ENCODE measurements at places on chromosomes 11 and 22. TPM values are rescaled to one million over a fixed set of nuclear protein-coding genes. Genes with fewer than 3 reads are reported as not detected.

DNA sequence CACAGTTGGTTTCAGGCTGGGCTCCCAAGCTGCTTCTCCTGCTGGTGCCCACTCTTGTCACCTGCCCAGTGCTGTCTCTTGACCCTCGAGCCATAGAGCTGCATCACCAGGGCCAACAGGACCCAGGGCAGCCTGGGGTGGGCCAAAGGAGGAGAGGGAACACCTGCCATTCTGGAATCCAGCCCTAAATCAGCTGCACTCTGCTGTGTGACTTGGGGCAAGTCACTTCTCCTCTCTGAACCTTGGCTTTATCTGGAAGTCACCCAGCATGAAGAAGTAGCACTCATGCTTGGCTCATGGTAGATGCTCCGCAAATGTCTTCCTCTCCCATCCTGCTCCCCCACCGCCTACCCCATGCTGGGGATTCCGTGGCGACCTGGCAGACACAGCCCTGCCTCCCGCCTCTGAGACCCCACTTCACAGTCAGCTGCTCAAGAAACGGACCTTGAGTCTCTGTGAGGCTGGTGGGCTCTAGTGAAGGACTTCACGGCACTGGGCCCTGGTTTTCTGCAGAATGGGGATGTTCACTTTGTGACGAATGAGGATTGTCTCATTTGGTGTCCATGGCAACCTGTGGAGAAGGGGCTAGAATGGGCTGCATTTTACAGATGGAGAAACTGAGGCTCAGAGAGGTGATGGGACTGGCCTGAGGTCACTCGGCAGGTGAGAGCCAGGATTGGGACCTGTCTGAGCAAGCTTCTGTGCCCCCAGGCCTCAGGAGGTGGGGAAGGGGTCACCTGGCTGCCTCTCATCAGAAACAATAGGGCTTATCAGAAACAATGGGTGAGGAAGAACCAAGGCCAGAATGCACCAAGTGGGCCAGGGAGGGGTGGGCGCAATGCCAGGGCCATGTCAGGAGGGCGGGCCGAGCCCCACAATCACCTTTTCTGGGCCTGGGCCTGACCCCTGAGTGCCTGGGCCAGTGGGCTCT is 12.4 kb downstream of the EMID1 start:
- H3K27ac ChIP-seq, result no peak overlapping the region
- H3K36me3 ChIP-seq, result no peaks in the 10 kb centered on the region
- H3K4me1 ChIP-seq, result peaks cover 11% of the 10 kb centered on the region
- DNase-seq, result no peak

- H3K36me3 ChIP-seq, result no peaks in the 10 kb centered on the region
- H3K4me3 ChIP-seq, result no peak overlapping the region
- H3K27me3 ChIP-seq, result peaks cover 50% of the 10 kb centered on the region
- no peak overlapping the region for H3K27ac ChIP-seq
- H3K4me1 ChIP-seq, result no peaks in the 10 kb centered on the region
- DNase-seq, result no peak
These were observed 31.9 kb upstream of the POU2AF1 start for GRCh38 chr11:111410951-111411350.

DNA sequence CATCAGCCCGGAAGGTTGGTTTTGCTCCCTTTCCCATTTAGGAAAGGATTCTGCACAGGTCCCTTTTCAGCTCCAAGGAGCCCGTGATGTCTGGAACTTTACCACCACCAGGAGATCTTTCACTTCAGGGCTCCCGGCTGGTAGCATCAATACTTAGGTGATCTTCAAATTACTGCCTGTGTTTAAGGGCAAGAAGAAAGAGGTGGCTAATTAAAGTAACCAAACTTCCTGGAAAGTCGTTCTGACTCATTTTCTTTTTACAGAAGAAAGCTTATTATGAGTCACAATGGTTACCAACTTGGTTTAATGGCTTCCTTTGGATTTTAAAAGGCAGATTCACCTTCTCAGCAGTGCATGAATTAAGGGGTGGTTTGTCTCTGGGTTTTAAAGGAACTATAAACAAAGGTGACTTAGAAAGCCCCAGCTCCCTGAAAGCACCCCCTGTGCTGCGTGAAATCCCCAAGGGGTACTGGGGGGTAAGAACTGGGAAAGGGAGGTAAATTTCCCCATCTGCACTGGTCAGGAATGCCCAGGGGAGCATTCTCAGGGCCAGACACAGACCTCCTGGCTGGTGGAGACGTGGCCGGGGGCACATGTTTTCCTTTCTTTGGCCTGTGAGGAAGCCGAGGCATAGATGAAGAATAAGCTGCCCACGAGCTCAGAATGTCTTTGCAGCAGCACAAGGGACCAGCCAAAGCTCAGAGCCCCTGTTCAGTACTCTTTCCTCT is 8.8 kb downstream of the POU2F3 start:
- H3K4me1 ChIP-seq, result no peaks in the 10 kb centered on the region
- H3K36me3 ChIP-seq, result no peaks in the 10 kb centered on the region
- no peak overlapping the region for H3K27ac ChIP-seq
- no peak overlapping the region for H3K4me3 ChIP-seq
- peak; percentile 48 for DNase-seq

- no peaks in the 10 kb centered on the region for H3K36me3 ChIP-seq
- H3K27ac ChIP-seq, result no peak overlapping the region
- peaks cover 3% of the 10 kb centered on the region for H3K4me1 ChIP-seq
- no peak for DNase-seq
- no peaks in the 10 kb centered on the region for H3K27me3 ChIP-seq
These were observed 10.4 kb upstream of the LAYN start for GRCh38 chr11:111530091-111530490.

- DNase-seq, result peak; percentile 47
- no peak overlapping the region for H3K27ac ChIP-seq
- no peaks in the 10 kb centered on the region for H3K27me3 ChIP-seq
These were observed 49.8 kb downstream of the DKK3 start for GRCh38 chr11:11958403-11959231.

- peaks cover 3% of the 10 kb centered on the region for H3K36me3 ChIP-seq
- H3K4me1 ChIP-seq, result peaks cover 58% of the 10 kb centered on the region
- no peaks in the 10 kb centered on the region for H3K27me3 ChIP-seq
- peak overlapping the region; percentile 34 for H3K27ac ChIP-seq
- peak overlapping the region; percentile 52 for H3K4me3 ChIP-seq
- peak; percentile 52 for DNase-seq
These were observed 2.0 kb downstream of the CLCF1 start for GRCh38 chr11:67371189-67371910.

DNA sequence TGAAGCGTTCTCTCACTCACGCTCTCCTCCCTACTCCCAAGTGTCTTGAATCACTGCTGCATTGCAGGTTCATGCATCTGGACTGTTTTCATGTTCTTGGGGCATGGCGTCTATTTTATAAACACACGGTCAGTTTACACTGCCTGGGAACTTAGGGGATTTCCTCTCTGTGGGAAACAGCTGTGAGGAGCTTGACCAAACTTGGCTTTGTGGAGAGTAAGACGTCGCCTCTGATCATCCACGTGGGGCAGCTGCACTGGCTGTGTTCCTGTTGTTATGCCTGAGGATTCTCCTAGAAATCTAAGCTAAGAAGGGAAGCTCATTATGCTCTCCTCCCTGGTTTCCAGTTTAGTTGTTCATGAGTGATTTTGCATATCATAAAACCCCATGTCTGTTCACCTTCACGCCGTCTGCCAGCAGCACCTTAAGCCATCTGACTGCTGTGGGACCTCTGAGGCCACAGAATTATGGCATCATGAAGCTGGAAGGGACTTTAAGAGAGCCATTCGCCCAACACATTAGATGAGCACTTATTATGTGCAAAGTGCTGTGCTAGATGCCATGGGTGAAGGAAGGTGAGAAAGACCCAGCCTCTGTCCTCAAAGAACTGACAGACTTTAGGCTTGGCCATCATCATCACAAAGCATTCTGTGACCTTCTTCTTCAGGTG is 38.8 kb upstream of the POU2AF1 start:
- H3K36me3 ChIP-seq, result no peaks in the 10 kb centered on the region
- H3K4me3 ChIP-seq, result no peak overlapping the region
- H3K4me1 ChIP-seq, result peaks cover 9% of the 10 kb centered on the region
- H3K27ac ChIP-seq, result no peak overlapping the region

- no peak for DNase-seq
- H3K27ac ChIP-seq, result no peak overlapping the region
- no peak overlapping the region for H3K4me3 ChIP-seq
- H3K4me1 ChIP-seq, result no peaks in the 10 kb centered on the region
- no peaks in the 10 kb centered on the region for H3K27me3 ChIP-seq
These were observed 185.9 kb upstream of the CCDC90B start for GRCh38 chr11:83471831-83472727.

- no peak for DNase-seq
- H3K4me3 ChIP-seq, result no peak overlapping the region
- H3K36me3 ChIP-seq, result peaks cover 5% of the 10 kb centered on the region
- H3K27ac ChIP-seq, result no peak overlapping the region
- no peaks in the 10 kb centered on the region for H3K27me3 ChIP-seq
These were observed 6.7 kb downstream of the SYNGR1 start for GRCh38 chr22:39356464-39356863.

DNA sequence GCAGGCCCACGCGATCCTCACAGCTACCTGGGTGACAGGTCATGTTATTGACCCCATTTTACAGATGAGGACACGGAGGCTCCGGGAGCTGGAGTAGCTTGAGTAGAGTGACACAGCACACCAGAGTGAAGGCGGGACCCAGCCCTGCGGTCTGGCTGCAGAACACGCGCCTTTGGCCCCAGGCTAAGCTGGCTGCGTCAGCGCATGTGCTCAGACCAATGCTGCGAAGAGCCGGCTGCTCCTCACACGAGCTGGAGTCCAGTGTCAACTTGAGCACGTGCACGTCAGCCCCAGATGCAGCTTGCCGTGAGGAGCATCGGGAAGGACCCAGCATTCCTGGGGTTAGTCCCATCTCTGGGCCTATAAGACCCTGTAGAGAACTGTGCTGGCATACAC is 49.9 kb downstream of the SCUBE1 start:
- H3K27me3 ChIP-seq, result peaks cover 3% of the 10 kb centered on the region
- DNase-seq, result no peak
- H3K27ac ChIP-seq, result peak overlapping the region; percentile 13
- H3K36me3 ChIP-seq, result no peaks in the 10 kb centered on the region
- no peak overlapping the region for H3K4me3 ChIP-seq
- peaks cover 11% of the 10 kb centered on the region for H3K4me1 ChIP-seq

DNA sequence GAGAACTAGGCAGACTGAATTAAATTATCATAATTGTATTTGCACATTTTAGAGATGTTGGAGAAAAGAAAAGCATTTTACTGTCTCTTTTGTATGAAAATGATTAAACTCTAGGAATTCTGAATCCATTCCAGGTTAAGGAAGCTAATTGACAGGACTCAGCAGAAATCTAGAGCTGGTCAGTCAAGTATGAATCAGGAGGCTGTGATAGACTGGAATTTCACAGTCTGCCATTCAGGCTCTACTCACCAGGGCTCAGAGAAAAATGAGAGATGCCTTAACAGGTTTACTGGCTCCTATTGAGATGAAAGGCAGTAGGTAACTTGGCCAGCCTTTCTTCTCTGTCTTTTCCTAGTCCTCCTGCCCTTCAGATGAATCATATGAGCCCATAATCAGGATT is 693.9 kb upstream of the CHORDC1 start:
- H3K27me3 ChIP-seq, result no peaks in the 10 kb centered on the region
- H3K4me3 ChIP-seq, result no peak overlapping the region
- no peak for DNase-seq
- no peaks in the 10 kb centered on the region for H3K4me1 ChIP-seq
- H3K36me3 ChIP-seq, result no peaks in the 10 kb centered on the region

GRCh38 chr11:61142424-61142823 is 18.8 kb downstream of the VPS37C start:
- H3K36me3 ChIP-seq, result peaks cover 5% of the 10 kb centered on the region
- no peak overlapping the region for H3K27ac ChIP-seq
- no peak overlapping the region for H3K4me3 ChIP-seq
- H3K4me1 ChIP-seq, result peaks cover 9% of the 10 kb centered on the region

- peaks cover 15% of the 10 kb centered on the region for H3K4me1 ChIP-seq
- H3K27ac ChIP-seq, result peak within 1 kb of the TSS; percentile 29
- DNase-seq, result peak; percentile 14
- H3K4me3 ChIP-seq, result peak within 1 kb of the TSS; percentile 71
- peaks cover 3% of the 10 kb centered on the region for H3K27me3 ChIP-seq
These were observed at the start of gene MYRF for GRCh38 chr11:61752117-61752924. Gene MYRF (plus strand): TSS chr11:61752636. CDS start chr11:61752745, 109 bp downstream.

- H3K4me1 ChIP-seq, result peaks cover 9% of the 10 kb centered on the region
- H3K27ac ChIP-seq, result no peak overlapping the region
- no peaks in the 10 kb centered on the region for H3K36me3 ChIP-seq
- H3K4me3 ChIP-seq, result no peak overlapping the region
These were observed 1.0 kb downstream of the SYT12 start for GRCh38 chr11:67023957-67024353.

- DNase-seq, result no peak
- no peaks in the 10 kb centered on the region for H3K36me3 ChIP-seq
- peaks cover 16% of the 10 kb centered on the region for H3K4me1 ChIP-seq
- H3K27ac ChIP-seq, result no peak overlapping the region
- H3K4me3 ChIP-seq, result no peak overlapping the region
- H3K27me3 ChIP-seq, result no peaks in the 10 kb centered on the region
These were observed 24.8 kb downstream of the ARVCF start for GRCh38 chr22:19991645-19992451.

GRCh38 chr11:69834251-69834650 is 15.0 kb upstream of the FGF3 start:
- H3K27ac ChIP-seq, result no peak overlapping the region
- no peak for DNase-seq
- peaks cover 68% of the 10 kb centered on the region for H3K27me3 ChIP-seq
- no peak overlapping the region for H3K4me3 ChIP-seq
- H3K4me1 ChIP-seq, result no peaks in the 10 kb centered on the region
- no peaks in the 10 kb centered on the region for H3K36me3 ChIP-seq

DNA sequence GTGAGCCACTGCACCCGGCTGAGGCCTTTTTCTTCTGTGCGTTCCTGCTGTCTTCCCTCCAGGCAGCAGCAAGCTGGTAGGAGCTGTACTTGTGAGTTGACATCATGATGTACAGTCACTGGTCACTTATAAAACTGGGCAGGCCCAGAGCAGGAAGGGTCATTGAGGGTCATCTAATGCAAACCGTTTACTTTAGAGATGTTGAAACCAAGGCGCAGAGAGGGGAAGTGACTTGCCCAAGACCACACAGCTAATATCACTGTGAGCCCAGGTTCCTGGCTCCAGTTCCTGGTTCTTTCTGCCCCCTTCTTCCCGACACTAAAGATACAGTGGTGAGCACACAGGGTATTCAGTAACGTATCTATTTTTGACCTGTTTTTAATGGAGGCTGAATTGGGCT is 27.3 kb downstream of the PTPRJ start:
- no peaks in the 10 kb centered on the region for H3K27me3 ChIP-seq
- H3K4me3 ChIP-seq, result no peak overlapping the region
- no peaks in the 10 kb centered on the region for H3K36me3 ChIP-seq
- H3K4me1 ChIP-seq, result peaks cover 25% of the 10 kb centered on the region
- H3K27ac ChIP-seq, result no peak overlapping the region

The C11orf52 gene
- 0.28 TPM for total RNA-seq

The MYBPC3 gene
- not detected for total RNA-seq

The IZUMO1R gene
- total RNA-seq, result not detected

The ALDH3B2 gene
- not detected for total RNA-seq

The GSTT2 gene
- total RNA-seq, result 1.4 TPM

Data from IMR-90 (cell line).